ENCODE measurements at places on chromosomes 12 and 14.

GRCh38 chr12:54725233-54725843 lies 77.2 kb upstream of the DCD start:
- no peak for DNase-seq

- peak; percentile 21 for DNase-seq
Measured at GRCh38 chr12:67630373-67631088, 18.0 kb upstream of the DYRK2 start.

DNA sequence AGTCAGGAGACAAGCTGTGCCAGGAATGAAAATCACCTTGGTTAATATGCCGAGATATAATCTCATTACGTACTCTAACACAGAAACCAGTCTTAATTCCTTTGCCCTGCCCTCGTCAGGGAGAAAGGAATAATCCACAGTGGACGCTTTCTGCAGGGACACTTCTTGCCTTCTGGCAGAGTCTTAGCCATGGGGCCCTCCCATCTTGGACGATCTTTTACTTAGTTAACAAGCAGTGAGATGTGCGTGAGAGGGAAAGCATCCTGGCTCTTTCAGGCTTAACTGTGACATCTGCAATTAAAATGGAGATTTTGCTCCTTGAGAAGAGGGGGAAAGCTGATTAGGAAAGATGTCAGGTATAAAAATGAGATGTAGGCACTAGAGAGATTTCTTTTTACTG lies 246.4 kb downstream of the TMEM132C start:
- no peak for DNase-seq

GRCh38 chr14:24984846-24985589 lies 64.9 kb downstream of the STXBP6 start:
- no peak for DNase-seq

DNA sequence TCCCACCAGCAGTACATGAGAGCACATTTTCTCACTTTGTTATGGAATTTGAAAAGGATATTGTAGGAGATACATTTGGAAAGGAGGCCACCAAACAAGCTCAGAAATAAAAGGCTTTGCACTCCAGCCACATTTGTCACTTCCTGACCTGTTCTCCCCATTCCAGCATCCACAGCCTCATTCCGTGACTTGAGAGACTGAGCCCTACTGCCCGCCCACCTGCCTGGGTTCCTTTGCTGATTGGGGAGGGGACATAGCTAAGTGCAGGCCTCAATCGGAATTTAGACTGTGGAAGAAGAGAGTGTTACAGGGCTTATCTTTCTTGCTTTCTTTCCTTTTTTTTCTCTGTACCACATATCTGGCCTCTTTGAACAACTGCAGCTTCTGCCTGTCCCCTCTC lies 735.4 kb upstream of the TMEM132C start:
- no peak for DNase-seq

- no peak for DNase-seq
Measured at GRCh38 chr12:6626654-6627283, 9.0 kb downstream of the LPAR5 start.

DNA sequence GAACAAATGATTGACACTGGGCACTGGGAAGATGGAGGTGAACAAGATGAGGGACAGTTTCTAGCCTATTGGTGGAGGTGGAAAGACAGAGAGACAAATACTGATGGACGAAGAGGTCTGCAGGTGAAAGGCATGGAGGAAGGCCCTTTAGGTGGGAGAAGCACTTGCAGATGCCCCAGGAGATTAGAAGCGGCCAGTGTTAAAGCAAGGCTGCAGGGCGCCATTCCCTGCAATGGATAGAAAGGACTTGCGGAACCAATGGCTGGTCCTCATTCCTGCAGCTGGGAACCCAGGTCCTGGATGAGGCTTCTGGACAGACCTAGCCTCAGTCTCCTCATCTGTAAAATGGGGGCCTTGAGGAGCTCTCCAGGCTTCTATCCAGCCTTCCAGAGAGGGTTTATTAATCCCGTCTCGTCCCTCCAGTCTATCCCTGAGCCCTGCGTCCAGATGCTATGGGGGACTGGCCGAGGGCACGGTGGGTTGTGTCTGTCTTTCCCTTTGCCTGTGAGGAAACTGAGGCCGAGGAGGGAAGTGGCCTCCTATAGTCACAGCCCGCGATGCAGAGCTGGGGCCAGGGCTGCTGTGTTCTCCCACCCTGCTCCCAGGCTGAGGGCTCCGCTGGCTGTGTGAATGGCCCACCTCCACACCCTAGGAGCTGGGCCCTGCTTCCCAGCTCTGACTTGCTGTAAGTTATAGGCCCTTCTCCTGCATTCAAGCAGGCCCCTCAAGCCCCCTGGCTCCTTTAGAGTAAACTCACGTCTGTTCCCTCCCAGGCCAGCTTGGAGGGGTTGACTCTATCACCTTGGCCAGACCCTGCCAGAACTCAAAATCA lies 33.0 kb downstream of the CYP46A1 start:
- no peak for DNase-seq

- DNase-seq = no peak
Measured at GRCh38 chr12:46402451-46402850, 29.9 kb upstream of the SLC38A2 start.

DNA sequence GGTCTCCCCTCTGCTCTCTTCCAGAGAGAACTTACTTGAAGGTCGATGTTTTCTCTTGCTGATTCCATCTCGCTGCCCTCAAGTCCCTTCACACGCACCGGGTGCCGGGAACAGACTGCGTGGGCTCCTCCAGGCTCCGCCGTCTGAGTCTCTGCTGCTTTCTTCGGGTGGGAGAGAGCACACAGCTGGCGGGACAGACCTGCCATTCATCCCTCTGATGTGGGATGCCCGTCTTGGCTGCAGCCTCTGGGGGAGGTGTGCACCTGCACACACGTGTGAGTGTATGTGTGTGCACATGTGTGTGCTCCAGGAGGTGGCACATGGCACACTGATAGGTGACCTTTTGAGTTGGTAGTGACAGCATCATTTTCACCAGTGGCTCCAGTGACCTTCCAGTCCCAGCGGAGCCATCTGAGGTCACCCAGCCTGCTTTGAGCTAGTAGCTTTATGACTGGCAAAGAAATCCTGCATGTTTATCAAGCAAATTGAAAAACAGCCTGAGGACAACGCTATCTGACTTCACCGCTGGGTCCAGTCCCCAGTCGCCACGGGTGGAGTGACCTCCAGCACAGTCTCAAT lies at the start of gene NINJ2:
Gene NINJ2 (minus strand): TSS at position 153 of the 579 bp plus-strand sequence. CDS start 85 bp downstream, at position 68.
- DNase-seq = no peak

DNA sequence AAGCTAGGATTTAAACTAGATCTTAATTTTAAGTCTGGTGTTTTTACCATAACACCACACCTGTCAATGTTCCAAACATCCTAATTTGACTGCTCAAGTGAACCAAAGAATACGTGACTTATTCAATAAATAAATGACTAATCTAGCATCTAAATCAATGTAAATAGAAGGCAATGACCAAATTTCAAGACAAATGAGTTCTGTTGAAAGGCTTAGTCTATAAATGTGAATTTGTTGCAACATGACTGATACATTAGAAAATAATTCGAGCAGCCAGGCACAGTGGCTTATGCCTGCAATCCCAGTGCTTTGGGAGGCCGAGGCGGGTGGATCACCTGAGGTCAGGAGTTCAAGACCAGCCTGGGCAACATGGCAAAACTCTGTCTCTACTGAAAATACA lies 15.1 kb downstream of the ZFC3H1 start:
- no peak for DNase-seq

DNA sequence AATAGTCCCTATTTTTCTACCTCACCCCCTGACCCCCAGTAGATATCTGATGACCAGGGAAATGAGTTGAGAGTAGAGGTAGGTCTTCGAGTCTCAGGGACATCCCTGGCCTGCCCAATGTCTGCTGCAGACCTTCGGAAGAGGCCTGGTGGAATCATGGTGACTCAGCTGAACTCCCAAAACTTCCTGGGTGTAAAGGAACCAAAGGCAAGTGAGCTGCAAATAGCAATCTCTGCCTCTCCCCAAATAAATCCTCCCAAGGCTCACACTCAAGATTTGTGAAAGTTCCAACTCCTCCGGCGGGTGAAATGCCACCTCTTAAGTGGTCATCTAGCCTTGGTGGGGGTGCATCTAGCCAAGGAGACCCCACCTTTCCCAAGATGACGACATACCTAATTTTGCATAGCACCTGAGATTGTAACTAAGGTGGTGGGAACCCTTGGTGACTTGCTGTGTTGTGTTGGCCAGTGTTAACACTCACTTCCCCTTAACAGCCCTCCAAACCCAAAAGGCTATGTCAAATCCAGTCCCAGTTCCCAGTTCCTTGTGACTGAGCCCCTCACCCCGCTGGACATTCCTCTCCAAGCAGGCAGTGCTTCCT lies 6.3 kb downstream of the ZFP36L1 start:
- DNase-seq = no peak

- DNase-seq = no peak
Measured at GRCh38 chr12:75872762-75873161, 158.8 kb downstream of the PHLDA1 start.

GRCh38 chr14:94581127-94581999 lies at the start of gene SERPINA5:
SERPINA5 (plus strand) TSS chr14:94581426; CDS start chr14:94587363, 5,937 bp downstream.
- DNase-seq = no peak

- no peak for DNase-seq
Measured at GRCh38 chr14:62103464-62103863, 341.2 kb downstream of the SNAPC1 start.

DNA sequence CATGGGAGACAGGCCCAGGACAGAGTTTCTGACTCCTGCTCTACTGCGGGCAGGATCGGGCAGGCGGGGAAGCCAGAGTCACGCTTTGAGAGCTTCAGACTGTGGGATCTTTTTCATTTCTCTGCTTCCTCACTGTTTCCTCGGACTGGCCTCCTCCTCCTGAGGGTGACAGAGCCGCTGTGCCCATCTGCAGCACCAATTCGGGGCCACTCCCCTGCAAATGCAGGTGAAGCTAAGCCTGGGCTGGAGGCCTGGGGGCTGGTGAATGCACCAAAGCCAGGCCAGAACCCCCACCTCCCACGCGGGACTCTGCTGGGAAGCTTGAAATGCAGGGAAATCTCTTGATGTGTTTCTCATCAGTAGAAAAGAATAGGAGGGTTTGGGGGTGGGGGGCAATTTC lies 77.5 kb downstream of the FOXN3 start:
- DNase-seq = no peak

DNA sequence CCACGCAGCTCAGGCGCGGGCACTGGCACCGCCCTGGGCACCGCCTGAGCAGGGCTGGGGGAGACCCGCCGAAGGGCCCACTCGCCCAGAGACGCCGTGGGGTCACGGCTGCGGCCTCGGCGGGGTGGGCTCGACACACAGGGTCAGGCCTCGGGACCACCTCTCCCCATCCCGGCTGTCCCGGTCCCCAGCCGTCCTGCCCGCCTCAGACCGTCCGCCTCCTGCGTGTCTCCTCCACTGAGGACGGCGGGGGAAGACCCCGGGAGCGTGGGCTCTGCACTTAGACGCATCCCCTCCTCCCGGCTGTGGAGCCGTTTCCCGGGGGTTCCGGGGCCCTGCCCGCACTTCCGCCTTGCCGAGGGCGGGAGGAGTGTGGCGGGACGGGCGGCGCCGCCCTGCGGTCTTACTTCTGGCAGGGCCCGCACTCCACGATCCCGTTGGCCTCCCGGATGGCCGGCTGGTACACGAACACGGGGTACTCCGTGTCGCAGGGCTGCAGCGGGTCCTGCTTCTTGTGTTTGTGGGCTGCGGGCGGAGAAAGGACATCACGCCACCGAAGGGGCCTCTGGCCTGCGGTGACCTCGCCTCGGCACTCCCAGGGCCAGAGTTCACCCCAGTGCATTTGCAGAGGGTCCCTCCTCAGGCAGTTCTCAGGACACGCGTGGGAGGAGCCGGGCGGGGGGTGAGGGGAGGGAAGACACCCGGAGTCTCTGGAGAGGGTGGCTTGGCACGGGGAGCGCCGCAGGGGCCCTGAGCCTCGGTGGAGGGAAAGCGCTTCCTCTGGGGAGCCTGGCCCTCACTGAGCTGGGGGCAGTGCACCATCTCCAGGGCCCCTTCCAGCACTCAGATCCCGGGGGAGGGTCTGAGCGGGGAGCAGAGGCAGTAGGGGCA lies 23.1 kb upstream of the LRTM2 start:
- DNase-seq = no peak

GRCh38 chr12:56375598-56376434 lies 13.2 kb upstream of the APOF start:
- no peak for DNase-seq

- no peak for DNase-seq
Measured at GRCh38 chr12:5085896-5086295, 42.2 kb downstream of the KCNA5 start.

GRCh38 chr12:51848841-51849735 lies 570 bp upstream of the FIGNL2 start:
- DNase-seq = no peak

DNA sequence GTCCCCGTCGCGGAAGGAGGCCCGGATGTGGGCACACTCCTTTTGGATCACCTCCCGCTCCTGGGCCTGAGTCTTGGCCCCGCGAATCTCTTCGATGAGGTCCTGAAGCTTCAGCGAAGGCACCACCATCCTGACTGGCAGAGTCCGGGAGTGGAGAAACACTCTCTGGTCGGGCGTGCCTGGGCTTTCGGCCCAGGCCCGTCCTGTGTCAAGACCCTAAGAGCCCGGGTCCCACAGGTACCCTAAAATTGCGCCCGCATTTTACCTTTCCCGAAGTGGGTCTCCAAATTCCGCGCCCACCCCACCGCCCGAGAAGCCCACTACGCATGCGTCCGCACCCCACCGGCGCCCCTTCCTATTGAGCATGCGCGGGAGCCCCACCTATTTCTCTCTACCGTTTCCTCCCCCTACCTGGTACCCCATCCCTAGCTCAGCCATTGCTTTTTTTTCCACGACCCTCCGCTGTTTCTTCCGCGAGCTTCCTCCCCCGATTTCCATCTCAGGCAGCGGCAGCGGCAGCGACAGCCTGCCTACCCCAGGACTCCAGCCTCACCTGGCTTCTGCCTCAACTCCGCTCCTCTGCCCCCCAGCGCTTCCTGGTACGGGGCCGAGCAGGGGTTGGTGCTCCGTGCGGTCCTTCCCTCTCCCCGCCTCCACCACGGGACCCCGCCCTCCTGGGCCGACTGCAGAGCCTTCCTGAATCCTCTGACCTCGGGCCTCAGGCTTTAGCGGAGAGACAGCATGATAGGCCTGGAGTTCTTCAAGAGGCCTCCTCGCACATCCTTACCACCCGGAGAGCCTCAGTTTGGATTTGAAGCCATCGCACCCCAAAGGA lies at the start of gene AP1G2:
Gene AP1G2 (minus strand): TSS at position 606 of the 835 bp plus-strand sequence. CDS start 477 bp downstream, at position 129.
- peak; percentile 43 for DNase-seq

GRCh38 chr12:65941388-65941787 lies 117.1 kb downstream of the HMGA2 start:
- no peak for DNase-seq

DNA sequence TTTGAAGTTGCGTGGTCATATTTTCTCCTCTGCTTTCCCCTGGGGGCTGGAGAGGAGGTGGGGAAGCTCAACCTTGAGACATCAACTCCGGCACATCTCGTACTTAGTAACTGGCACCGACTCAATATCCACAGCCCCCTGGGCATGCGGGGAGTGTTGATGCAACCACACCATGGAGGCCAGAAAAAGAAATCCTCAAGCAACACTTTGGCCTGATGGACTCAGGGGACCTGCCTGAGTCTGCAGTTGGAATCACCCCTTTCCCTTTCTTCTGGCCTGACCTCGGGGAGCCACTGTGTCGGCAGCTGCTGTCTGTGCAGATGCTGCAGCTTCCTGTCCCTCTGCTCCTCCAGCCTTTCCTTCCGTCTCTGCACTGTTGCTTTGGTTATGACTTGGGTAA lies 11.4 kb upstream of the AACS start:
- DNase-seq = no peak

- DNase-seq = no peak
Measured at GRCh38 chr14:59632381-59632780, 55.8 kb upstream of the CCDC175 start.

- no peak for DNase-seq
Measured at GRCh38 chr14:89690139-89690538, 264.4 kb downstream of the EFCAB11 start.

- no peak for DNase-seq
Measured at GRCh38 chr14:68239988-68240771, 420.6 kb downstream of the RAD51B start.

Data from esophagus squamous epithelium (tissue), 5 donors.